GM06990 (cell line): ENCODE measurements at places on chromosomes 13 and 19.

GRCh38 chr19:6533746-6534418, 3.1 kb downstream of the TNFSF9 start:
- no peak for DNase-seq

DNA sequence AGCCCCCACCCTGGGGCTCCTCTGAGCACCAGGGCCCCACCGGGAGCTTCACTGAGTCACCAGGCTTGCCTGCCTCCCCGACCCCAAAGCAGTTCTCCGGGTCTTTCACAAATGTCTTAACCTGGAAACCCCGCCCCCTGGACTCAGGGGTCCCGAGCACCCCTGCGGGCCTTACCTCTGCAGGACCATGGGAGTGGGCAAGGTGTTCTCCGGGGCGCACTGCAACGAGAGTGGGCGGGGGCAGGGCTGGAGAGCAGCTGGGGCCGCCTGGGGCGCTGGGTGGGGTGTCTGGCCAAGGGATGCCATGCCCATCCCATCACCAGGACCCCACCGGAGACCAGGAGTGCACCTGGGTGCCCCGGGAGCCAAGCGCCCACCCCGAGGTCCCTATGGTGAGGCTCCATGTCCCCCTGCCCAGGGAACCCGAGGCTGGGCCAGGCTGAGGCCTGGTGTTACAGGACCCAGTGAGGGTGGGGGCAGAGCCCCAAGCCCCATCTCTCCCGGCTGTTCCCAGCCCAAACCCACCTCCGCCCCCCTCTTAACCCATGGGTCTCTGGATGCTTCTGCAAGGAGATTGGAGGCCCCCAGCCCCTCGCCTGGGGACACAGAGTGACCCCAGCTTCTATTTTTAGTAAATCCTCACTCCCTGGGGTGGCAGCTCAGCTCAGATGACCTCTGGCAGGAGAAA, 10.9 kb downstream of the MKNK2 start:
- DNase-seq: no peak

DNA sequence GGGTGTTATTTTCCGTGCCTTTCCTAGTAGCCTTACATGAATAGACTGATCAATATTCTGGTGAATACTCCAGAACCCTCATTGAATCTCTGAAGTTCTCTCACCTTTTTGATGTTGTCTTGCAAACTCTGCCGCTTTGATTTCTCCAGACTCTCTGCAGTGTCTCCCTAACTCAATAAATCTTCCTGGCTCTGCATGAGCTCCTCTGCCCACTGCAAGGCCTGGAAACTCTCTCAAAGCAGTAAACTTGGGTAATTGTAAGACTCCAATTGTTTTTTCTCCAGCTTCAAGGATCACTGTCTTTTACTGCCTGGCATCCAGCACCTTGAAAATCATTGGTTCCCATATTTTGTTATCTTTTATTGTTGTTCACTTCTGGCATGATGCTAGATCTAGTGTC, 198.4 kb downstream of the GPC5 start:
- DNase-seq: no peak

GRCh38 chr13:81048026-81048461, 707.1 kb upstream of the SPRY2 start:
- no peak for DNase-seq
